AG04449 (cell line): ENCODE measurements at places on chromosomes 16 and 17.

- DNase-seq = no peak
Observed at GRCh38 chr16:23509441-23509754, 896 bp downstream of the GGA2 start.

GRCh38 chr16:11978080-11978479 is 1.5 kb downstream of the SNX29 start:
- DNase-seq = no peak

- no peak for DNase-seq
Observed at GRCh38 chr17:74126179-74126900, 77.1 kb upstream of the RPL38 start.

- DNase-seq = no peak
Observed at GRCh38 chr17:76272541-76273444, 7.6 kb downstream of the UBALD2 start.

GRCh38 chr16:56195151-56195550 is 3.9 kb downstream of the GNAO1 start:
- DNase-seq = no peak

DNA sequence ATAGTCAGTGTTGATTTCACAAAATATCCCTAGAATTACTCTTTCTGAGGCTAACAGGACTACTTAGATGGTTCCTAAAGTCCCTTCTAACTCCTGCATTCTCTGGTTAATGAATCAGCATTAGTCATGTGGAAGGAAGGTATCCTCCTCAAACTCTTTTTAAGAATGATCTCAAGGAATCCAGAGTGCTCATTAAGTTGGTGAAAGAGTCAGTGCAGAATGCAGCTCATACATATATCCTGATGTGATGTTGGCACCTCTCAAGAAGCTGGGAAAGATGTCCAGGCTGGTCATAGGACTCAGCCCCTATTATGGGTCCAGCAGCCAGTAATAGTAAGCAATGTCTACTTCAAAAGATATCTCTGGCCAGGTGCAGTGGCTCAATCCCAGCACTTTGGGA is 65.5 kb downstream of the PIGL start:
- peak; percentile 69 for DNase-seq

GRCh38 chr16:3458852-3459361 is 15.4 kb downstream of the NAA60 start:
- no peak for DNase-seq

DNA sequence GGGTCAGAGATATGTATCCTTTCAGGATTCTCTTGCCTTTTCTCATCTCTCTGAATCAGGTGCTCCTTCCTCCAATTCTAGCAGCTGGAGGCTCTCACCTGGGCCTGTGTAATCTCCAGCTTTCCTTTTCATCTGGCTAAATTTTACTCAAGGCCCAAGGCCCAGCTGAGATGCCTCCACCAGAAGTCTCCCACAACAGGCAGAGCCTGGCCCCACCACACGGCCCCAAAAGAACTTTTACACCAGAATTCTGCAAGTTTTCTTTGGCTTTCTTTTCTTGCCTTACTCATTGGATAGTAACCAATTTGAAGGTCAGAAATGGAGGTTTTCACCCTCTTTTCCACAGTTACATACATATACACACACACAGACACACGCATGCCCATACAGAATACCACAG is 14.6 kb downstream of the RND2 start:
- no peak for DNase-seq

- DNase-seq = no peak
Observed at GRCh38 chr17:13931111-13931526, 138.2 kb upstream of the COX10 start.

DNA sequence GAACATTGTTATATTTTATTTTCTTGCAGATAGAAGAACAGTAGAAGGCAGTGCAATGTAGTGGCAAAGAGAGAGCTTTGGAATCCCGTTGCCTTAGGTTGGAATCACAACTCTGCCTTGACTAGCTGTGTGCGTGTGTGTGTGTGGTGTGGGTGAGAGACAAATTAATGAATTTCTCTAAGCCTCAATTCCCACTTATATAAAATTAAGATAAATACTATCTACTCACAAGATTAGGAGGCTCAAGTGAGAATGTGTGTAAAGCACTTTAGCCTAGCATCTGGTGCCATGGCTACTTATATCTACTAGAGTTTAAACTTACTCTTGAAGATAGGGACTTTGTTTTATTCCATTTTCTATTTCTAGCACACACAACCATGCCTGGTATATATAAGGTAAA is 12.8 kb downstream of the CPD start:
- no peak for DNase-seq

- no peak for DNase-seq
Observed at GRCh38 chr17:78817123-78817522, 23.5 kb downstream of the USP36 start.

- no peak for DNase-seq
Observed at GRCh38 chr16:69105501-69106361, at the start of gene HAS3. Gene HAS3, plus strand, starts transcription at chr16:69105653. Its CDS starts 3,743 bp downstream, at chr16:69109396.

DNA sequence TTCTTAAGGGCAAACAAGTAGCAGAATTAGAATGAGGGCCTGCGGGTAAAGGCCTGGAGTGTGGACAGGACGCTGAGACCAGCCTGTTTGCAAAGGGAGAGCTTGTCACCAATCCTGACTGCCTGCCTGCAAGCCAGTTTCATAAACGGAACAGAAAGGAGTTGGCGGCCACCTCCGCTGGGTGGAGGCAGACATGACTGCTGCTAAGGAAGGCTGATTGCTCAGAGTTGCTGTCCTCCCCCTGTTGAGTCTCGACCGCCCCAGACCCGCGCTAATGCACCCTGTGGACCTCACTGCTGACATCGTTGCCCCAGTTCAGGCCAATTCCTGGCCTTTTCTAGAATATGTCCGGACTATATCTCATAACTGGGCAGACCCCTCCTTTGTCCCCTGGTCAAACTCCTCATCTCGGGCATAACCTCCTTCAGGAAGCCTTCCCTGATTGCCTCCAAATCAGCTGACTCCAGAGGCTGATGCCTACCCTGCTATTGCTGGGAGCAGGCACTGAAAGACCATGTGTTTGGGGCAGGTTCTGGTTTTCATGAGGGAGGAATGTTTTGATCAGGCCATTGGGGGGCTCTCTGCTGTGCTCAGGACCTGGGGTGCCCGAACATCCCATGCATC is 153.0 kb upstream of the CIBAR2 start:
- DNase-seq = no peak

DNA sequence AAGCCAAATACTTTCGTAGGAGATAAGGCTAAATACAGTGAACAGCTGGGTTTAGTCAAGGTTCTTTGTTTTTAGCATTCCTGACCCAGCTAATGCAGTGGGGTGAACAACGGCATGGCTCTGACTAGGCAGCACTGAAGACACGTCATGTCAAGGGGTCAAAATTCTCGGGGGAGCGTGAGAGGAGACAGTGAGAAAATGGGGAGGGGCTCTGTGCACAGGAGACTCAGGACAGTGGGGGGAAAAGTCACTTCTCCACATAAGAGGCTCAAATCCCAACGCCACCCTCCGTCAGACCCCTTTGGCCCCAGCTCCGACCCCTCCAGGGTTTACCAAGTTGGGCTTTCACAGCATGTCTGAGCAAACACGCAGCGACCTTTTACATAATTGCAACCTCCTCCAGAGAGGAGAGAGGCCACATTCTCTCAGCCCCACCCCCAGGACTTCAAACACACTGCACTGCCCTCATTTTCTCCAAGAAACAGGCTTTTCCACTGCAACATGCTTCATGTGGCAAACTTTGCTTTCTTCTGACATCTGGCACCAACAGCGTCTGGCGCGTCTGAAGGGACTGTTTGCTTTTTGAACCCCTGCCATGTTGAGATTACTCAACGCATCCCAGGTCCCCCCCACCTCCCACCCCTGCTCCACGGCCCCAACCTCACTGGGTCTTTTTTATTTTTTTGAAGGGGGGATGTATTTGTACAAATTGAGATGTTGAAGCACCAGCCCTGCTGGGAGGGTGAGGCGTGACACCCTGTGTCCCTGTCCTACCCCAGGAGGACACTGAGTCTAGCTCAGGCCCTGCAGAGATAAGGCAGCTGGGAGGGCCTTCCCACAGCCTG is 30.0 kb downstream of the AXIN2 start:
- DNase-seq = no peak

DNA sequence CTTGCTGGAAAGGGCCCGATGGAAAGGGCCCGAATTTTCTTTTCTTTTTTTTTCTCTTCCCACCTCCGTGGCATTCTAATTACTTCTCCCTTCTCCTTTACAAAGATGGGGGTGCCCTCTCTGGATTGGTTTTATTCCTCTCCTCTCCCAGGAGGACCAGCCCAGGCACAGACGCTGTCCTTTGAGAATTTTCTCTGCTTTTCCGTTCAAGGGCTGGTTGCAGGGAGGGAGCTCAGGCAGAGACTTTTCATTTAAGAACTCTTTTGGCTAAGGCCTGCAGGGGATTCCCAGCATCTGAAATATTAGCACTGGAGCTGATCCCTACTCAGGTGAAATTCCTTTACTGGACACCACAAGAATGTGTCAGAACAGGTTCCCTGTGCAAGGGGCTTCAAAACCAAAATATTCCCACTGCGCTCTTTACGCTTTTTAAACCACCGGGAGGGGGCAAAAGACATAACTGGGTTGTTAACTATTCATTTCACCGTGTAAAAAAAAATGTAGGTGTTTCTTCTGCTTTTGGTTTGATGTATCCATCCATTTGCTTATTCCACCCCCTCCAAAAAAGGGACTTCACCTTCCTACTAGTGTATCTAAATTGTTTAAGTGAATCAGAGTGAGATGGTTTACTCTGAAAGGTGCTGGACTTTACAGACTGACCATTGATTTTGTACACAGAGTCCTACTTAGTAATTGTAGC is 1.4 kb downstream of the NFAT5 start:
- DNase-seq = no peak

DNA sequence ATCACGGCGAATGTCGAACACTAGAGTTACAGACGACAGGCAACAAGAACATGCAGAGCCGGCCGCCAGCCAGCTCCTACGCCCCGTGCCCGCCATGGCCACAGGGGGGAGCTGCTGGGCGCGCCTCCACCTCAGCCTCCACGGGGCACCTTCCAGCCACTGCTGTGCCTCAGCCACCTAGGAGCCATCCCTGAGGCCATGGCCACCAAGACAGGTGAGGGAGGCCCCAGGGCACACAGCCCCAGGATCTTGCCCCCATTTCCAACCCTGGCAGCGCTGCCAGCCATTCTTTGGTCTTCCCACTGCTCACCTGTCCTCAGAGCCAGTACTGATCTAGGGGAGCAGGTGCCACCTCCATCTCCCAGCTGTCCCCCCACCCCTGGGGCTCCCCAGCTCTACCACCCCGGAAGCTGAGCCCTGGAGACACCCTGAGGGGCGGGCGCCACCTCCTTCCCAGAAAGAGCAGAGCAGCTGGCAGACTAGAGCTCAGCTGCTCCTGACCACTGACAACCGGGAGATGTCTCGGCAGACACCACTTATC is 11.8 kb downstream of the GNPTG start:
- DNase-seq = no peak

- DNase-seq = no peak
Observed at GRCh38 chr17:35286120-35286781, 43.4 kb downstream of the SLFN5 start.
